ENCODE measurements at places on chromosomes 2 and 18. TPM values are rescaled to one million over a fixed set of nuclear protein-coding genes. Genes with fewer than 3 reads are reported as not detected.

GRCh38 chr2:156436497-156437085, 412 bp downstream of the GPD2 start:
- no peak for DNase-seq

GRCh38 chr18:42341423-42341822, 386.4 kb downstream of the PIK3C3 start:
- no peak for DNase-seq

The CAPN14 gene
- 0.26 TPM for total RNA-seq

DNA sequence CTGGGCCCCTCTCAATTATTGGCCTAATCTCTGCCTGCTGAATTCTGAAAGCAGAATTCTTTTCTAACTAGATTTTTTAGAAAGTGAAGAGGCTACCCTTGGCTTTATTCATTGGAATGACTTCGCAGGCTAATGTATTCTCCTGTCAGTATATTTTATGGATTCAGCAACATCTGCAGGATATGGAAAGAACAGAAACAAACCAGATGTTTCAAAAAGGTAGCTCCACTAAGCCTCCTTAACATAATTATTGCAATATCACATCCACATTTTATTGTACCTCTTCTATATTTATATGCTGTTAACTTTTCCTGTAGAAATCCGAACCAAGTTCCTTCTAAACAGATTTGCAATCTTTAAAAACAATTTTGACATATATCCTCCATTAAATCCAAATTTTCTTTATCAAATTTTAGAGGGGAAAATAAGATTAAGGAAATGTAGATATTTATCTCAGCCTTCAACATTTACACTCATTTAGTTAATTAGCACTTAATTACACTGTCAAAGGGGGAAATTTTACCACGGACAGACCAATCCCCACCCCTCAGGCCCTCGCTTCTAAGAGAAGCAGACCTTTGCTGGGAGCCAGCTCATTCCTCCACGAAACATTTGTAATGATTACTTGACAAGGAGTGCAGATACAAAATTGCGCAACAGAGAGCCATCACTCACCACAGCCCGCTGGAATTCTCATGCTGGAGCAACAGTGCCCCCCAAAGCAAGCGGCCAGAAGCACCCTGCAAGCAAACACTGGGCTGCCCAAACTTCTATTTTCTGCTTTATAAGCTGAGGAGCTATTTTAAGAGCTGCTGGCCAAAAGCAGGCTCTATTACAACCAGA, 253.4 kb downstream of the ETAA1 start:
- DNase-seq: peak; percentile 79

The GALNT5 gene
- 40.2 TPM for total RNA-seq

GRCh38 chr2:100334929-100335328, 12.6 kb upstream of the LONRF2 start:
- no peak for DNase-seq

DNA sequence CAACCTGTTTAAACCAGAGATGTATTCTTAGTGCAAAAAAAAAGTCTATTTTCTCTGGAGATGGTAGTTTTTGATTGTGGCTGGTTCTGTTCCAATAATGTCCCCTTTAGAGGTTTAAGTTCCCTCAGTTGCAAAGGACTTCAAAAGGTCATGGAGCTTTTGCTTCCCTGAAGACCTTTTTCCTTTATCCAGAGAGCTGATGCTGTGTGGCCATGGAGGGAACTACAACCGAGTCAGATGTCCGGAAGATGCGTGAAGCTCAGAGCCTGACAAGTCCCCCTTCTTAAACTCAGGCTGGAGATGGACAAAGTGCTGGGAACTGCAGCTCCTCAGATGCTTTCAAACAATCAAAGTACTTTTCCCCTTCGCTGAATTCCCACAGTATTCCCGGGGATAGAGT, 176.1 kb downstream of the TMEM18 start:
- DNase-seq: no peak

GRCh38 chr2:61015976-61016375, 1.5 kb upstream of the PEX13 start:
- no peak for DNase-seq

GRCh38 chr2:120443946-120444345, 98.0 kb downstream of the INHBB start:
- no peak for DNase-seq

DNA sequence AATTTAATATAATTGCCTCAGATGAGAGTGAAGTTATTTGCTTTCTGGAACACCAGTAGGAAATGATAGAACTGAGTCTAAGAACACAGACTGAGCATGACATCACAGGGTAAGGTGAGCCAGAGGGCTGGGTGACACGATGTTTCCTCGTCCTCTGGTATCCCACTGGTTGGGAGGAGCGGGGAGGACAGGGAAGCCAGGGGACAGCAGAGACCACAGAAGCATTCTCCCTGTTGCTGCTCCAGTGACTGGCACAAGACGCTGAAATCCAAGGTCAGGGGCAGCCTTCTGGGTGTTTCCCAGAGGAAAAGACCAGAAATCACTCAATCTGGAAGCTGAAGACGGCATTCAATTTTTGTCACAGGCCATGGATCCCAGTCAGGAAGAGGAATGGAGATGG, 363.4 kb upstream of the SOX11 start:
- no peak for DNase-seq
